Stimulated activated CD8-positive, alpha-beta memory T cell treated with anti-CD3 and anti-CD28 coated beads, Interleukin-4, amount 100 ng/mL, for 1 hour (primary cell): ENCODE measurements at places on chromosomes 7 and 10.

DNA sequence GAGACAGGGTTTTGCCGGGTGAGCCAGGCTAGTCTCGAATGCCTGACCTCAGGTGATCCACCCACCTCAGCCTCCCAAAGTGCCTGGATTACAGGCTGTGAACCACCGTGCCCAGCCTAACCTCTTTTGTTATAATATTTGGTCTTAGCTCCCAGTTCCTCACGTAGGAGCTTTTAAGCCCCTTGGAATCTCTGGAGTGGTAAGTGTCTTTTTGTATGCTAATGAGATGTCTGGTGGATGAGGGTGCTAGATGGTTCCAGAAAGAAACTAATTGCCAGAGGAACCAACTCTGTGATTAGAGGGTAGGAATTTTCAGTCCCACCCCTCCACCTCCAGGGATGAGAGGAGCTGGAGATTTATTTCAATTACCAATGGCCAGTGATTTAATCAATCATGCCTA lies 5.3 kb upstream of the ARPC1A start:
- DNase-seq: no peak

DNA sequence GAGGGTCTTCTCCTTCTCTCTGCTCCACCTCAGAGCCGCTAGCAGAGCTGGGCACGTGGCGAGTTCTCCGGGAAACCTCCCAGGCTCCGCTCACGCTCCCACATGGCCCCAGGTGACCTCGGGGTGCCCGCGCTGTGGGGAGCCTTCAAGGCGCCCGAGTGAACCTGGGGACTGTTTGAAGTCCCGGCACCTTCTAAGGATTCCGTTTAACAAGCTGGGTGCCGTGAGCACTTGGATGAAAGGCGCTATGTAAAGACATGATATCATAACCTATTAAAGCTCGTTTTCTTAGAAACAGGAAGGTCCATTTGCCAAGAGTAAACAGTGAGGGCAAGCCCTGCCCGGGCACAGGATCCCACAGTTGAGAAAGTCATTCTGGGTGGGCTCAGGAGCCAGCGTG lies 15.8 kb upstream of the MYL10 start:
- no peak for DNase-seq

DNA sequence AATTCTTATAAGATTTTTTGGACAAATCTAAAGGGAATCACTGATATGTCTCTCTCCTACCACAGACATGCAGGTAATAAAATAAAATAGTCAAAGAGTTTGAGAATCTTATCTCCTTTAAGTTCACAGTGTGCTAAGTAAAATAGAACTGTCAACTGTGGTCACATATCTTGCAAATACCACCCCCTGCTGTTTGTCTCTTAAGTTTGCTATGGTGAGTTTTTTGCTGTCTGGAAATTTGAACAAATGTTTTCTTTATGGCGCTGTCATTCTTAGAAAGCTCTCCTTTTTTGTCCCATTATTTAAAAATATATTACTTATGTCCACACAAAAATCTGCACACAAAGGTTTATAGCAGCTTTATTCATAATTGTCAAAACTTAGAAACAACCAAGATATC lies 19.6 kb downstream of the GIMAP5 start:
- DNase-seq: no peak

DNA sequence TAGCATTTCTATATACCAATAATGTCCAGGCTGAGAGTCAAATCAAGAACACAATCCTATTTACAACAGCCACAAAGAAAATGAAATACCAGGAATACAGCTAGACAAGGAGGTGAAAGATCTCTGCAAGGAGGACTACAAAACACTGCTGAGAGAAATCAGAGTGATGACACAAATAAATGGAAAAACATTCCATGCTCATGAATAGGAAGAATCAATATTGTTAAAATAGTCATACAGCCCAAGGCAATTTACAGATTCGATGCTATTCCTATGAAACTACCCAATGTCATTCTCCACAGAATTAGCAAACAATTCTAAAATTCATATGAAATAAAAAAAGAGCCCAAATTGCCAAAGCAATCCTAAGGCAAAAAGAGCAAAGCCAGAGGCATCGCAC lies 116.8 kb upstream of the ZNF32 start:
- no peak for DNase-seq

GRCh38 chr7:137579913-137580640 lies 236.5 kb upstream of the PTN start:
- no peak for DNase-seq

GRCh38 chr7:24336461-24336860 lies 52.5 kb downstream of the NPY start:
- no peak for DNase-seq

DNA sequence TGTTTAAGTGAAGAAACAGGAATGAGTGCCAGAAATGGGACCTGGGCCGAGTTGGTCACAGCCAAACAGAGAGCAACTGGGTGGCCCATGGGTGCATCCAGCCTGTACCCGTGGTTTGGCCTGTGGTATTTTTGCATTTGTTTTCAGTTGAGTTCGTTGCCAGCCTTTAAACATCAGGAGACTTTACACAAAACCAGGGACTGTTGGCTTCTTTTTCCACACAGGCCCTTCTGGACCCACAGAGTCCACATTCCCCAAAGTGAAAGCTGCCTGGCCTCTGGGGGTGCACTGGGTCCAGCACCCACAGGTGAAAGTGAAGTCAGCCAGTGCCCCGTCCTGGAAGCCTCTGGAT lies 54.1 kb upstream of the TNS3 start:
- no peak for DNase-seq

- DNase-seq: no peak
Measured at GRCh38 chr10:37680243-37680683, 177.1 kb downstream of the ZNF248 start.

DNA sequence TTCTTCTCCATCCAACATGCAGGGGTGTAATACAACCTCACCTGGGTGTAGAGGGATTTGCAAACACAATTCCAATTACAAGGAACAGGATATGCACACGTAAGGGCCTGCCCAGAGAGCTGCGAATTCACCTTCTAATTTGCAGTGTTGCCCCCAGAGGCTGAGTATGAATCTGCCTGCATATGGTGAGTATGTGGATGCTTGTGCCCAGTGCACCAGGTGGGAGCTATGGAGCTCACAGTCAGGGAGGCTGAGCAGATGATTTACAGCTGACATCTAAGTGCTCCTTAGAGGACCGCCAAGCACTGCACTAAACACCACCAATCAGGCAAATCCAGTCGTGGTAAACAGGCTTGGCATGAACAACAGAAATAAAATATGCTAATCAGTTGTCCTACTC lies 132.0 kb downstream of the RELN start:
- DNase-seq: no peak

DNA sequence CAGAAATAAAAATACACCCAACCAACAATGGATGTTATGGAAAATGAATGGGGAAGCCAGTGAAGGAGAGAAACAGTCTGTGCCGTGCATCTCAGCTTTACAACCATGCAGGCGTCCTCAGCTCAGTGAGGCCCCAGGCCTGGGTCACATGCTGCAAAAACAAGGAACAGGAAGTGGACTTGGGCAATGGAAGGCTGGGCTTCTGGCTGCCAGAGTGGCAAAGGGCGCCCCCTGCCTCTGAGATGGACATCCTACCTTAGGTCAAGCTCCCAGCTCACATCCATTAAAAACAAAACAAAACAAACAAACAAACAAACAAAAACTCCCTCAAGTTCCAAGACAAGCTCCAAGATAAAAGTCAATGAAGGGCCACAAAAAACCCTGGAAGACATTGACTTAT lies 54.7 kb upstream of the AFAP1L2 start:
- DNase-seq: no peak

DNA sequence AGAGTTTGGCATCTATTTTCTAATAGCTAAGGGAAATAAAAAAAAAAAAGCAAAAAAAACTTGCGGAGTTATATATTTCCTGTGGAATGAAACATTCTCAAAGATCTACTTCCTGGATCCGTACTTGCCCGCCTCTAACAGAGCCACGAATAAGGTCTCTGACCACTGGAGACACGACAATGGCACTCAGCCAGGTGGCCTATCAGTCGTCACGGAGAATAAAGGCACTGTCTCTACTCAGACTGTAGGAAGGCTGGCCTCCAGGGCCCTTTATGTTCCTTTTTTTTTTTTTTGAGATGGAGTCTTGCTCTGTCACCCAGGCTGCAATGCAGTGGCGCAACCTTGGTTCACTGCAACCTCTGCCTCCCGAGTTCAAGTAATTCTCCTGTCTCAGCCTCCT lies 58.7 kb downstream of the RGS10 start:
- DNase-seq: no peak

DNA sequence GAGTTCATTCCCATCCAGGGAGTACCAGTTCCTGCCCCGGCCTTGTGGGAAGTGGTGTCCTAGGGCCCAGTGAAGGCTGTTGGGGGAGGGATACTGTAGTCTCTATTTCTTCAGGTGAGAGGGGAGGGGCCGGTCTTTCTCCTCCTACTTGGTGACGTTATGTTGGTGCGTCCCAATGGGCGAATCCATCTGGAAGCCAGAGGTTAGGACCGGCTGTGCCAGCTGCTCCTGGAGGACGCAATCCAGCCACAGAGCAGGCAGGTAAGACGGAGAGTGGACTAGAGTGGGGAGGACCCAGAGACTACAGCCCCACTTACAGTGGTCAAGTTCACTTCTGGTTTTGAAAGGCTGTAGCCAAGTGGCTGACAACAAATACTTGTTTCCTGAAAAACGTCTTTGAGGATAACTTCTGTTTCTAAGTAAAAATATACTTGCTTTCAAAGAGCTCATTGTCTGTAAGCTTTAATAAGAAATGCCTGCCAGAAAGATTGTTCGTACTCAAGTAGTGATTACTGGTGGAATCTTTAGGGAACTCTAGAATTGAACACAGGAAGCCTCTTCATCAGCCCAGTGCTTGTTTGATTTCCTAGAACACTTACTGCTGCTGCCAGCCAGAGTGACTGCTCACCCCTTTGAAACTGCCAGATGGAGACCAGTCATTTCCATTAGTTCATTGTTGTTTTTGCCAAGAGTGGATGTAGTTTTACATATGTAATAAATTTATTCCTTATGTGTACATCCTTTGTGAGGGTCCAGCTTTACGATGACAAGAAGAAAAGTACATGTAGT lies 25.4 kb downstream of the RBM33 start:
- no peak for DNase-seq

GRCh38 chr10:119138346-119139306 lies 26.9 kb downstream of the SFXN4 start:
- DNase-seq: no peak

DNA sequence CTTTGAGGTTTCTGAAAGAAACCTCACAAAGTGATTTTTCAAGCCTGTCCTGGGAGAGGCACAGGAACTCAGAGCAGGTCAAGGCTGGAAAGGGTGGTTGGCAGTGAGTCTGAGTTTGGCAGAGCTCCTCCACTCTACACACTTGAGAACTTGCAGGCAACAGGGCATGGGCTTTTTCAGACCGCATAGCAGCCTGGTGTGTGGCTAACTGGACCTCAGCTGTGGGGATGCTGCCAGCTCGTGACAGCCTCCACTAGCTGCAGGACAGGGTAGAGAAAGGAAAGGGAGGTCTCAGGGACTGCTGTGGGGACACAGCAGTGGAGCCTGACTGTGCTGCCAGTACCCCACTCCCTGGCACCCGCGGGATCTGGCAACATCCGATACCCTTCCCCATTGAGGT lies 2.6 kb downstream of the CDHR1 start:
- no peak for DNase-seq

DNA sequence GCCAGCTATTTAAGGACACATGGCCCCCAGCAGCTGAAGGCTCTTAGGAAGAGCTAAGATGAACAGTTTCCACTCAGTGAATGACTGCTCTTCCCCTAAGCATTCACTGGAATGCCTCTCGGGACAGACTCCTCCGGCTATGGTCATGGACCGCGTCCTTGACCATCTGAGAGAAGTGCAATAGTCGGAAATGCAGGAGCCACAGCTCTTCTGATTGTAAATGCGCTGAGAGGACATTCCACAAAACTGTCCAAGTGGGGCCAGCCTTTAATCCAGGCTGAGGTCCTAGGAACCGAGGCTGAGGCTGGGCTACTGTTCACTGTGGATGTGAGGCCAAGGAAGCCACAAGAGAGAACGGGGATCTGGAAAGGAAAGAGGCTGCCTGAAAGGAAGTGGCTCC lies 162.0 kb upstream of the TMEM72 start:
- DNase-seq: no peak

- DNase-seq: no peak
Measured at GRCh38 chr7:139762886-139763285, 14.9 kb downstream of the HIPK2 start.

DNA sequence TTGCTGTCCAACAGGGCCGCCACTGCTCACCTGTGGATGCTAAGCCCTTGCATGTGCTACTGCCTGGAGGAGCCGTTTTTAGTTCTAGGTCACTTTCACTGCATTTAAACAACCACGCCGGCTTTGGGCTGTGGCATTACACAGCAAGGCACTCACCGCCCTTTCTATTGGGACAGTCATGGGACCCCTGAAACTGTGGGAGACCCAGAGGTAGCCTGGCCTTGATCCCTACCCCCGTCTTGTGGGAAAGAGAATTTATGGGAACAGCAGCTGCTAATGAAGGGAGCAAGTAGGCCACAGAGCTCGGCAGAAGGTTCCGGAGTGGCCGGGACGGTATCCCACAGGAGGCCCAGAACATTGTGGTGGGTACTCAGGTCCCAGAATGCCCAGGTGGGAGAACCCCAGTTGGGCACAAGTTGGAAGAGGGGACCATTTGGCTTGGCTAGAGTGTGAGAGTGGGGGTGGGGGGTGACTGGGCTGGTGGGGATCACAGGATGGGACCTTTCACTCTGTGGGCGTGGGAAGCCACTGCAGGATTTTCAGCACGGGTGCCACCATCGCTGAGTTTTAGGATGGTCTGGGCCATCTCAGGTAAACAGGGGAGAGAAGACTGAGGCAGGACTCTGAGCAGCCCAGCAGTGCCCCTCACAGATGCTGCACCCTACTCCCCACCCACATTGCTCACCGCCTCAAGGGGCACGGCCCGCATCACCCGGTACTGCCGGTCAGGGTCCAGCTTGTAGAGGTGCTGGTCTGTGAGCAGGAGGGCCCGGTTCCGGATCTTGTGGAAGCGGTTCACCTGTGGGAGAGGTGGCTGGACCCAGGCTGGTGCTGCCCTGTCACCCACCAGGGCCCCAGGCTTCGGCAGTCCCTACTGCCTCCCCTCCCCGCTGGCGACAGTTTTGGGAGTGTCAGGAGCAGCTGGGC lies 15.2 kb downstream of the MYO1G start:
- DNase-seq: no peak

GRCh38 chr7:55573234-55573900 lies 1.1 kb upstream of the VOPP1 start:
- no peak for DNase-seq

DNA sequence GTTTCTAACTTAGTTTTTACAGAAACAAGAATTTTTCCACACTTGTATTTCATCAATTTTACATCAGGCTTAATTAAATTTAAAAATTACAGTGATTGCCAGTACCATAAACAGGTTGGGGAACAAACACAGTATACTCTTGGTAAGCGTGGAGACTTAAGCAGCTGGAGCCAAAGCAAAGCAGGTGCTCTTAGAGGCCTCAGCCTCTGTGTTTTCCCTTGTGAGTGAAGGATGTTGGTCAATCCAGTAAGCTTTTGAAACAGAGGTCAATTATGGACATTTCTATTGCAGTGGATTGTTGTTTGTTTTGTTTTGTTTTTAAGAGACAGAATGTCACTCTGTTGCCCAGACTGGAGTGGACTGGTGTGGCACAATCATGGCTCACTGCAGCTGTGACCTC lies 100.6 kb upstream of the CELF2 start:
- no peak for DNase-seq
